ENCODE measurements at places on chromosomes 5 and 9.

GRCh38 chr5:69372394-69372793 is 2.8 kb downstream of the RAD17 start:
- no peak for DNase-seq

DNA sequence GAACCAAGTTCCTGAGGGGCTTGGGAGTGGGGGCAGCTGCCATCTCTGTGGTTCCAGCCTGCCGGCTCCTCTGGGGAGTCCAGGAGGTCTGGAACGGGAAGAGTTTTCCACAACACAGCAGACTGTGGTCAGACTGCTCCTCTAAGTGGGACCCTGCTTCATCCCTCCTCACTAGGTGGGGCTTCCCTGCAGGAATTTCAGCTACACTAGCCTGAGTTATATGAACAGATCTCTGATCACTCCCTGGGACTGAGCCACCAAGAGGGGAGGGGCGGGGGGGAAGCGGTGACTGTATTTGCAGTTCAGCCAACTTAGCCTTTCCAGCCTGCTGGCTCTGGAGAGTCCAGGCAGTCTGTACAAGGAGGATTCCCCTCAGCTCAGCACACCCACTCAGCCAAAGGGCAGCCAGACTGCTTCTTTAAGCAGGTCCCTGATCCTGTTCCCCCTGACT is 19.4 kb downstream of the DTWD2 start:
- DNase-seq: no peak

DNA sequence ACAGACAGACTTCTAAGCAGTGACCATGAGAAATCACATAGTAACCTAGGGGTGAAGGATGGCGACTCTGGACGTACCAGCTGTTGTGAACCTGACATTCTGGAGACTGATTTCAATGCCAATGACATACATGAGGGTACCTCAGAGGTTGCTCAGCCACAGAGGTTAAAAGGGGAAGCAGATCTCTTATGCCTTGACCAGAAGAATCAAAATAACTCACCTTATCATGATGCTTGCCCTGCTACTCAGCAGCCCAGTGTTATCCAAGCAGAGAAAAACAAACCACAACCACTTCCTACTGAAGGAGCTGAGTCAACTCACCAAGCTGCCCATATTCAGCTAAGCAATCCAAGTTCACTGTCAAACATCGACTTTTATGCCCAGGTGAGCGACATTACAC is 38.0 kb upstream of the CCDC152 start:
- no peak for DNase-seq

DNA sequence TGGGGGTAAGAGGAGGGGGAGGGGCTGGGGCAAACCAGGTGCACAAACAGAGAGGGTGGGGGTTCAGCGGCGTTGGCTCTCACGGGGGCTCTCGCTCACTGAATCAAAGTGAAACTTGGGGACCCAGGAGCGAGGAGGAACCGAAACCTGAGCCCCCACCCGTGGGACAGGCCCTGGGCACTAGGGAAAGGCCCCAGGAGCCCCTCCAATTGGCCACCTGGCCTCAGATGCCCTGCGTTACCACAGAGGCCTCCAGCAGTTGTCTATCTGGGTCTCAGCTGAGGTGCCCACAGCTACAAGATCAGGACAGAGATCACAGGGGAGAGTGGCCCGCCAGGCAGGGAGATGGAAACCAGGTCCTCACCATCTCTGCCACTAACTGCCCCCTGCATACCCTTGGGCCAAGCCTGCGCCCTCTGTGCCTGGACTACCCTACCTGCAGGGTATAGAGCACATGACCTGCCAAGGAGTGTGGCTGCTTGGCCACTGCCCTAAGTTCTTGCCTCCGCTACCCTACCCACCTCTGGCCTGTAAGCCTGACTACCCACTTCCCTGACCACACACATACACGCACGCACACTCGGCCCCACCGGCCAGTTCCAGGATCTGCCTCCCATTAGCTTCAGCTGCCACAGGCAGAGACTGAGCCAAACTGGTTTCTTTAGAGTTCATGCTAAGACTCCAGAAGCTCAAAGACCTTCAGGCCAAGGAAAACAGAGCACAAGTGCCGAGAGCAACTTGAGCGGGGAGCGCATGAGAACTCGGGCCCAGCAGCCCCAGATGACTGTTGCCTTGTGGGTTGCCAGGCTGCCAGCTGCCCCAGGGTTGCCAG is 39.9 kb downstream of the PAX5 start:
- DNase-seq: no peak

- no peak for DNase-seq
Measured at GRCh38 chr5:172086194-172086975, 79.9 kb upstream of the FBXW11 start.

DNA sequence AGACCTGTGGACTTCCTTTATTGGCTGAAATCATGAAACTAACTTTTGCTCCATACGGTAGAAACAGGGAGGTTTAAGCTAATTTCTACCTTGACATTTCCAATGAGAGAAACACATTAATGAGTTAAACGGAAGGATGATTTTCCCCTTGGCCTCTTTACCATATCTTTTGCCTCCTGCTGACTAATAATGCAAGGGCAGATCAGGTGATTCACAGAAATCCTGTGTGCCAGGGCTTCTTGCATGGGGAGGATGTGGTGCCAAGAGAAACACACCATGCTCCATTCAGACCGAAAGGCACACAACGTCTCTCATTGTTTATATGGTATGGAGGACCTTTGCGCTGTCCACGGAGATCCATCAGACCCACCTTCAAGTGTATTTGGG is 17.4 kb upstream of the PRLR start:
- DNase-seq: no peak

DNA sequence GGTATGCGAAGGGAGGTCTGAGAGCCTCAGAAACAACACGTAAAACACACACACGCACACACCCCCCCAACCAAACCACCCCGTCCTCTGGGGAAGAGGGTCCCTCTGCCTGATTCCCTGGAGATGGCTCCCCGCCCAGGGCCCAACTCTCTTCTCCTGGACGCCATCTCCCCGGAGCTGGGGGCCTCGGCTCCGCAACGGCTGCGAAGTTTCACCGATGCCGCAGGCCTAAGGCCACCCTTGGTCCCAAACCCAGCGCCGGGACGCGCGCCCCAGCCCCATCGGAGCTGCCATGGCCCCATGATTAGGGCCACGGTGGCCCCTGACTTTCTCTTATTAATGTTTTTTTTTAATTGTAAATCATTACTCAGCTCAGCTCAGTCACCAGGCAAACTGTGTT is 181.4 kb upstream of the TBCA start:
- no peak for DNase-seq

- no peak for DNase-seq
Measured at GRCh38 chr9:5846501-5846921, 13.6 kb upstream of the ERMP1 start.

GRCh38 chr5:32496104-32496503 is 51.6 kb upstream of the ZFR start:
- DNase-seq: no peak

DNA sequence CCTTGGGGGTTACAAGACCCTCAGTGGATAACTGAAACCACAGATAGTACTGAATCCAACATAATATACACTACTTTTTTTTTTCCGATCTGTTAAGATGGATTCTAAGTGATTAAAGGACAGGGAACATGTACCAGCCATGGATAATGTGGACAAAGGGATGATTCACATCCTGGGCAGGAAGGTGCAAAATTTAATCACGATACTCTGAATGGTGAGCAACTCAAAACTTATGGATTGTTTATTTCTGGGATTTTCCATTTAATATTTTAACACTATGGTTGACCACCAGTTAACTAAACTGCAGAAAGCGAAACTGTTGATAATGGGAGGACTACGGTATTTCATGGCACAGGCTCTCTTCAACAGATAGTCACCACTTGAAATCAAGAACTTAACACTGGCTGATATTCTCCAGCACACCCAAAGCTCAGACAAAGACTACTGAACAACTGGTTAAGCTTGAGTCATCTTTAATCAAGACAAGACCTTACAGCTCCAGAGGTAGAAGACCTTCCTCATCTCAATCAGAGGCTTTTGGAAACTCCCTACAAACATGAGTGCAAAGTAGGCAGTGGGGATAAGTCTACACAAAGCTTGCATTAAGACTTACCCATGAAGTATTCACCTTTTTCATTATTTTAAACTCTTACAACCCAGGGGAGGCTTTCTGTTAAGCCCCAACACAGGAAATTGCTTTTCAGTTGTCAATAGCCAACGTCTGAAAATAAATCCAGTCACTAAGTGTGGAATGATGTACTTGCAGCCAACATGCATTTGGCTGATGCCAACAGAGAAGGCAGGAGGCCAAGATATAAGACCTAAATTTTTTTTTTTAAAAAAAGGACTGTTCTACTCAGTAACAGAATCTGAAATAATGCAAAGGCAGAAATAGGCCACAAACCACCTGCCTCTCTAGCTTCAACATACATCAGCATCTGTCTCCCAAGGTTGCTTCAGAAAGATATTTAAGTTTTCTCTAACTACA is 78.7 kb downstream of the ELAVL2 start:
- DNase-seq: no peak

- DNase-seq: no peak
Measured at GRCh38 chr9:567128-567746, 274.3 kb upstream of the DMRT1 start.

- DNase-seq: no peak
Measured at GRCh38 chr5:151004499-151004898, 15.9 kb upstream of the GPX3 start.

GRCh38 chr5:159650803-159651202 is 265.5 kb upstream of the ADRA1B start:
- DNase-seq: no peak

DNA sequence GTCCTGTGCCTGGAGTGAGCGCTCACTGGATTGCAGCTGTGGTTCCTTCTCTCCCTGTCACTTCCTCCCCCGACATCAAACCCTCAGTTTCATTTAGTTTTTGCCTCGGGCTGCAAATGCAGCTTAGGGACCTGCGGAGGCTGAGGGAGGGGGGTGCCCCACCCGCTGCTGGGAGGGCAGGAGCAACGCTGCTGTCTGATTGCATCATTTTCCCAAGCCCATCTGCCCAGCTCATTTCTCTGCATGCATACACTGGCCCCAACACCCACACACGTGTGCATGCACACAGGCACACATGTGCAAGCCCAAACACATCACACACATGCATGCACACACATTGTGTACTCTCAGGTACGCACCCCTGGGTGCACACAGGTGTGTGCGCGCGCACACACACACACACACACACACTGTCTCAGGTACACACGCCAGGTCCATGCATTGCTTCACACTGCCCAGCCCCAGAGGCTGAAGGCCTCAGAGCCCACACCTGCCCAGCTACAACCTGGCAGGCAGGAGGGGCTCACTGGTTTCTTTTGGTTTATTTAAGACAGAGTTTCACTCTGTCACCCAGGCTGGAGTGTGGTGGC is 3.4 kb downstream of the ASS1 start:
- no peak for DNase-seq

GRCh38 chr5:82314964-82315758 is 37.0 kb upstream of the RPS23 start:
- DNase-seq: no peak

DNA sequence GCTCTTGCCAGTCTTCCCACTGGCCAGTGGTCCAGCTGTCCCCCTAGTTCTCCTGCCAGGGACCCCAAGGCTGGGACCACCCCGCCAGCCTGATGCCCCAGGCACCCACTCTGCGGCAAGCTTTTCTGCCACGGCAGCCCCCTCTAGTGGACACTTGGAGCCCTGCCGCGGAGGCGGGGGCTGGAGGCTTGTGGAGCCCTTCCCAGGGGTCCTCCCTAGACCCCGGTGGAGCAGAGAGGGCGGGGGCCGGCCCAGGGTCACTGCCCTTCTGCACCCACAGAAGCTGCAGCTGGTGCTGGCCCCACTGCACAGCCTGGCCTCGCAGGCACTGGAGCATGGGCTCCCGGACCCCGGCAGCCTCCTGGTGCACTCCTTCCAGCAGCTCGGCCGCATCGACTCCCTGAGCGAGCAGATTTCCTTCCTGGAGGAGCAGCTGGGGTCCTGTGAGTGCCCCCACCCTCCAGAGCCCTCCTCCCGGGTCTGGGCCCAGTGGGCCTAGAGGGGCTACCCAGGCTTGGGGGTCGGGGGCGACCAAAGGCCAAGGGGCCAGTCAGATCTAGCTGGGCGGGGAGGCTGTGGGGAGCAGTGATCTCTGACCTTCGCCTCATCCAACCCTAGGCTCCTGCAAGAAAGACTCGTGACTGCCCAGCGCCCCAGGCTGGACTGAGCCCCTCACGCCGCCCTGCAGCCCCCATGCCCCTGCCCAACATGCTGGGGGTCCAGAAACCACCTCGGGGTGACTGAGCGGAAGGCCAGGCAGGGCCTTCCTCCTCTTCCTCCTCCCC is 9.1 kb downstream of the EGFL7 start:
- DNase-seq: no peak

- no peak for DNase-seq
Measured at GRCh38 chr5:59098743-59099142, 515.9 kb downstream of the RAB3C start.

DNA sequence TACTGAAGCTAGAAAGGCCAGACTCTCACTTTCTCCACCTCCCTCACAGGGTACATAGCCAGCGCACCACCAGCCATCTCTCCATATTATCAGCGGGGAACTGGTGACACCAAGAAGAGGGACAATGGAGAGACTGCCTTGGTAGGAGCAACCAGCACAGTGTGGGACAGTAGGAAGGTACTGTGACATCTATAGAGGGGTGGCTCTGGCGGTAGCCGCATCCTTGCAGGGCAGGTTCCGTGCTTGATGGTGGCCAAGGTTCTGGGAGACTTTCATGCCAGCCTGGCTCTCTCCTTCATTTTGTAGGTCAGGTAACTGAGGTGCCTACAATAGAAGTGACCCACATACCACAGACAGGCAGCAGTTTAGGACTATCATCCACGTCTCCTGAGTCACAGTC is 65.5 kb upstream of the SMIM23 start:
- no peak for DNase-seq

DNA sequence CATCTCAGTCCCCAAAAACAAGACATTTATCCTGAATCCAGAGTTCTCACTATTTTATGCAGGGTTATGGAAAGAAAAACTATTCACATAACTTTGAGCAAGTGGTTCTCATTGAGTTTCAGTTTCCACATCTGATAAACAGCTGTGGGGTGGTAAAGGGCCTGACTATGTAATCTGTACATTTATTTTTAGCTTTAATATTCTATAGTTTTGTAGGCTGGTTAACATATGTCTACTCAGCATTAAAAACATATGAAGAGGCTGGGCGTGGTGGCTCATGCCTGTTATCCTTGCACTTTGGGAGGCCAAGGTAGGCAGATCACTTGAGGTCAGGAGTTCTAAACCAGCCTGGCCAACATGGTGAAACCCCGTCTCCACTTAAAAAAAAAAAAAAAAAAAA is 301.5 kb upstream of the CCNG1 start:
- no peak for DNase-seq

DNA sequence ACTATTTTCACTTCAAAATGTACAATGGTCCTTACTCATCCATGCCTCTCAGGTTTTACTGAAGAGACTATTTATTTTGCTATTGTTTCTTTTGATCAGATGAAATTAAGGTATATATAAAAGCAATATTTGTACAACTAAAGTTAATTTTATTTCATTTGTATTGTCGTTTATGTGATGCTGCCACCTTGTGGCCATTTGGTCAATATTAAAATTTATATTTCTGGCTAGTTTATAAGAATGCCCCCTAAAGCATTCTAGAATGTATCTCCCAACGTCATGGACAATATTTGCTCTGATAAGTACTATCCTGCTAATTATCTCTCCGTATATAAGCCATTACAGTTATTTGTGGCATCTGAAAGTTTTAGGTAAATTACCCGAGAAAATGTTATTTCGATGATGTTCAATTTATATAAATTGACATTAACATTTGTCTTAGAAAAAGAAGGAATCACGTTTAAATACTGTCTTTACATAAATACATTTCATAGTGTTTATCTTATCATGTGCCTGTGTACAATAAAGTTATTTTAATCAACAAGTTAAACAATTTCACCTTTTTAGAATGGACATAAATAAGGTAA is 680.0 kb downstream of the TAF11L14 start:
- DNase-seq: peak; percentile 51
